ENCODE measurements at places on chromosomes 1 and 21. TPM values are rescaled to one million over a fixed set of nuclear protein-coding genes. Genes with fewer than 3 reads are reported as not detected.

CDC20 gene
- 1.2 TPM for total RNA-seq

CFAP74 gene
- total RNA-seq = not detected

GRCh38 chr1:228140724-228141225 lies 696 bp downstream of the GUK1 start:
- H3K4me3 ChIP-seq = peak overlapping the region; percentile 74
- H3K4me1 ChIP-seq = peaks cover 25% of the 10 kb centered on the region
- no peaks in the 10 kb centered on the region for H3K27me3 ChIP-seq

- H3K4me3 ChIP-seq = no peak overlapping the region
- no peaks in the 10 kb centered on the region for H3K4me1 ChIP-seq
- H3K27ac ChIP-seq = no peak overlapping the region
- H3K36me3 ChIP-seq = no peaks in the 10 kb centered on the region
Measured at GRCh38 chr1:4396551-4396950, 257.9 kb upstream of the AJAP1 start.

DNA sequence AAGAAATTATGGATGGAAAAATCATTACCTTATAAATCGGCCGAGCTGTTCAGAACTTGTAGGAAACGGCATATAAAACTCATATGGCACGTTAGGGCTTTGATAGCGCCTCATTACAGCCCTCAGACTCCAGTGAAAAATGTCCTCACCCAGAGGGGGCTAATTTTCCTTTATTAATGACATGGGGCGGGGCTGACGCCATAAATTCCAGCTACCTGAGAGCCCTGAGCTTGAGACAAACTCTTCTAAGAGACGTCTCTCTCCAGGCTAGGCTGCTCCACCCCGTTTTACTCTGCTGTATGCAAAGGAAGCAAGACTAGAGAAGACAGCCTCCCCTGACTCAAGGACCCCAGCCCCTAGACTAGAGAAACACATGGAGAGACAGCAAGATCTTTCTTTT lies 149.4 kb downstream of the TRABD2B start:
- no peak for DNase-seq
- H3K4me1 ChIP-seq = no peaks in the 10 kb centered on the region
- H3K27me3 ChIP-seq = no peaks in the 10 kb centered on the region
- H3K36me3 ChIP-seq = no peaks in the 10 kb centered on the region

DNA sequence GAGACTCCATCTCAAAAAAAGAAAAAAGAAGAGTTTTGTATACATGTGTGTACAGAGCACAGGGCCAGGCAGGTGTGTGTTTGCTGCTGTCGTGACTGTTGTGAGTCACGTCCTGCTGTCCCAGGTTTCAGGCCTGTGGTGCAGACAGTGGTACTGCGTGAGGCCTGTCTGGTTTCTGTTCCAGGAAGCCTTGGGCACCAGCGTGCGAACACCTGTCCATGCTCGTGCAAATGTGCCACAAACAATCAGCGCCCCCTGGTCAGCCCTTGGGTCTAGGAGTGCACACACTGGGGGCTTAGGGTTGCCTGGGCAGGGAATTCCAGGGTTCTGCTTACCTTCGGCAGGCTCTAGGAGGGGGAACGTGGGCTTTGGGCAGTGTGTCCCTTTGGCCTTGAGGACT lies 16.9 kb downstream of the GPR157 start:
- H3K27ac ChIP-seq = no peak overlapping the region
- no peak overlapping the region for H3K4me3 ChIP-seq
- H3K36me3 ChIP-seq = no peaks in the 10 kb centered on the region

FMO4 gene
- total RNA-seq = 1.4 TPM

- no peak for DNase-seq
- no peak overlapping the region for H3K4me3 ChIP-seq
- H3K27me3 ChIP-seq = no peaks in the 10 kb centered on the region
- H3K4me1 ChIP-seq = peaks cover 4% of the 10 kb centered on the region
- no peaks in the 10 kb centered on the region for H3K36me3 ChIP-seq
Measured at GRCh38 chr21:43815107-43815613, 25.8 kb downstream of the RRP1 start.

- no peaks in the 10 kb centered on the region for H3K27me3 ChIP-seq
- H3K4me1 ChIP-seq = no peaks in the 10 kb centered on the region
- H3K27ac ChIP-seq = peak within 1 kb of the TSS; percentile 52
- H3K4me3 ChIP-seq = no peak within 1 kb of the TSS
Measured at GRCh38 chr1:110872745-110873720, at the start of gene CD53. Gene CD53 (plus strand): TSS chr1:110873148. CDS start chr1:110891409, 18,261 bp downstream.

DNA sequence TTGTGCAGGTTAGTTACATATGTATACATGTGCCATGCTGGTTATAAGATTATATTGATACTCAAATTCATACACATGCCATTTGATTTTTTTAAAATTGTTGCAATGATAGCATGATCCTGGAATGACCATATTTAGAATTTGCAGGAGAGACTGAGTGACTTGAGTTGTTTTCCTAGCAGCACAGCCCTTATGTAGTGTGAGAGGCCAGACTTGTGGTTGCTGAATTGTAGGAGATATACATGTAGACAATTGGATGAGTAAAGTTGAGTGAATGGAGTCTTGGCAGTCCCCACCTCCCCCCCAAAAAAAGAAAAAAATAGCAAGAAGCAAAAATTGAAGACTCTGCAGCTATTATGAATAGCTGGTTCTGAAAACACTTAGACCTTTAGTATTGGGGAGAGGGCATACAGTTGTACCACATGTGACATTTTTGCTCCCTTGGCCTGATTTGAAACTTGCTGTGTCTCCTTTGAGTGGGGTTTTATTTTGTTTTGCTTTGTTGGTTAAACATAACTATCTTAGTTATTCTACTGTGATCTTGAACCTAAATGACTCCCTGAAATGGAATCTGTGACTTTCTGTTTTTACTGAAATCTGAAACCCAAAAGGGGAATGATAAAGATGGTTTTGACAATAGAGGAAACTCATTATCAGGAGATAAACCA lies 280.3 kb downstream of the HMCN1 start:
- H3K4me3 ChIP-seq = no peak overlapping the region
- H3K4me1 ChIP-seq = no peaks in the 10 kb centered on the region
- H3K36me3 ChIP-seq = no peaks in the 10 kb centered on the region
- no peak overlapping the region for H3K27ac ChIP-seq
- no peak for DNase-seq

- no peaks in the 10 kb centered on the region for H3K4me1 ChIP-seq
- no peaks in the 10 kb centered on the region for H3K36me3 ChIP-seq
- DNase-seq = no peak
- H3K4me3 ChIP-seq = no peak overlapping the region
- H3K27me3 ChIP-seq = no peaks in the 10 kb centered on the region
- H3K27ac ChIP-seq = no peak overlapping the region
Measured at GRCh38 chr21:29102791-29103257, 27.6 kb upstream of the MAP3K7CL start.
